Stimulated activated CD8-positive, alpha-beta memory T cell treated with anti-CD3 and anti-CD28 coated beads, Interleukin-4, amount 100 ng/mL, for 1 hour (primary cell): ENCODE measurements at places on chromosomes 6 and 20.

- no peak for DNase-seq
Observed at GRCh38 chr6:167855825-167856425, 29.2 kb downstream of the AFDN start.

- no peak for DNase-seq
Observed at GRCh38 chr6:157172830-157173536, 150.3 kb downstream of the TMEM242 start.

DNA sequence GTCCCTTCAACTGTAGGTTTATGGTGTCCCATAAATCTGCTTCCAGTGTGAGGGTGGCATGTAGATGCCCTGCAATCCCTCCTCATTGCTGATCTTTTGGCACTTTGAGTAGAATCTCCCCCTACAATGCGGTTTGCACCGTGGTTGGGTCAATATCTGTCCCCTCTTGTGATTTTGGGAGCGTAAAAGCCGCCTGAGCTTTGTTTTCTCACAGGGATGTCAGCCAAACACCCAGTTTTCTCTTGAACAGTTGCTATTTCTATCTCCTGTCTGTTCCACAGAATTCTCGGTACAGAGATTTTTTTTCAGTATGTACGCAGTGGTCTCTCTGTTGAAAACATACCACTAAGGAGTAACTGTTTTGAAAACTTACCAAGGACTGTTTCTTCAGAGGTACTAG, 21.8 kb downstream of the CDS2 start:
- DNase-seq, result no peak

GRCh38 chr6:89162047-89162371, 16.2 kb downstream of the PM20D2 start:
- no peak for DNase-seq

- DNase-seq, result no peak
Observed at GRCh38 chr6:50264995-50265571, 215.4 kb upstream of the DEFB112 start.

GRCh38 chr6:130252527-130253237, 29.9 kb upstream of the SAMD3 start:
- no peak for DNase-seq

GRCh38 chr20:36320261-36320897, 14.2 kb downstream of the DLGAP4 start:
- no peak for DNase-seq

- DNase-seq, result no peak
Observed at GRCh38 chr6:87724983-87725811, 23.2 kb upstream of the AKIRIN2 start.

DNA sequence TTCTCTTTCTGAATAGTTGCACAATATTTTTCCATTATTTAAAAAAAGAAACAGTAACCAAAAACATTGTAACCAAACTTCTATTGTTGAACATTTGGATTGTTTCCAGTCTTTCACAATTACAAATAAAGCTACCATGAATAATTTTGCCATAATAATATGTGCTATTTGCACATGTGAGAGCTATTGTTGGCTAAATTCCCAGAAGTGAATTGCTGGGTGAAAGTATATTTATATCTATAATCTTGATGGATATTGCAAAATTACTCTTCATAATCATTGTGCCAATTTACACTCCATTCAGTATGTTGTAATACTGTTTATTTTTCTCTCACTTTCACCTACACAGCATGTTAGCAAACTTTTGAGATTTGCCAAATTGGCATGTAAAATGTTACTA, 36.6 kb upstream of the SLC22A16 start:
- no peak for DNase-seq

DNA sequence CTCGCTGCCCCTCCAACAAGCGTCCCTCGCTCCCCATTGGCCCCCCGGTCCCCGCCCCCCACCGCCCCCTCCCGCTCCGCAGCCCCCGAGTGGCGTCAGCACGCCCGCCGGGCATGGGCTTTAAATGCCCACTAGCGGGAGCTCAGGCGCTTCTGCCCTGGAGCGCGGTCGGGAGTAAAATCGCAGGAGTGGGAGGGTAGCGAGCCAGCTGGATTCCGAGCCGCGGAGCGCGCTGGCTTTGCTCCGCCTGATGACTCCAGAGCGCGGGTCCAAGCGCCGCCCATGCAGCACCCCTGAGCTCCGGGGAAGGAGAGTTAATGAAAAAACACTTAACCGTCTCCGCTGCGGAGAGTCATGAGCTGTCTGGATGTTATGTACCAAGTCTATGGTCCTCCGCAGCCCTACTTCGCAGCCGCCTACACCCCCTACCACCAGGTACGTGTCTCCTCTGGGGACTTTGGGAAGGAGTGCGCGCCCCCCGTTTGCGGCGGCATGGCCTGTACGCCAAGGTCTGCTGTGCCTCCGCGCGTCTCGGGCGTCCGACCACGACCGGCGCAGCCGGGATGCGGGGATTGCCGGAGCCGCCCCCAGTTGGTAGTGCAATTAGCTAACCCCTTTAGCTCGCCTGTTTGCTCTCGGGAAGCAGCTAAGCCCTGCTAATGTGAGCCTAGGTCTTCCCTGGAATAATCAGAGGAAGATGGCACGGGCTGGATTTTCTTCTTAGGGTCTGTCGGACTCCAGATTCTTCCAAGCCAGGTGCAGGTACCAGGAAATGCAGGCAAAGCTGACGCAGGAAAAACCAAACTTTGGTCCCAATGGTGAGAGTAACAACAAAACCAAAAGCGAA, at the start of gene VGLL2:
Gene VGLL2 (plus strand): TSS at position 149 of the 847 bp plus-strand sequence. CDS start 206 bp downstream, at position 355.
- DNase-seq, result no peak

GRCh38 chr6:84847390-84848160, 83.2 kb upstream of the TBX18 start:
- no peak for DNase-seq

DNA sequence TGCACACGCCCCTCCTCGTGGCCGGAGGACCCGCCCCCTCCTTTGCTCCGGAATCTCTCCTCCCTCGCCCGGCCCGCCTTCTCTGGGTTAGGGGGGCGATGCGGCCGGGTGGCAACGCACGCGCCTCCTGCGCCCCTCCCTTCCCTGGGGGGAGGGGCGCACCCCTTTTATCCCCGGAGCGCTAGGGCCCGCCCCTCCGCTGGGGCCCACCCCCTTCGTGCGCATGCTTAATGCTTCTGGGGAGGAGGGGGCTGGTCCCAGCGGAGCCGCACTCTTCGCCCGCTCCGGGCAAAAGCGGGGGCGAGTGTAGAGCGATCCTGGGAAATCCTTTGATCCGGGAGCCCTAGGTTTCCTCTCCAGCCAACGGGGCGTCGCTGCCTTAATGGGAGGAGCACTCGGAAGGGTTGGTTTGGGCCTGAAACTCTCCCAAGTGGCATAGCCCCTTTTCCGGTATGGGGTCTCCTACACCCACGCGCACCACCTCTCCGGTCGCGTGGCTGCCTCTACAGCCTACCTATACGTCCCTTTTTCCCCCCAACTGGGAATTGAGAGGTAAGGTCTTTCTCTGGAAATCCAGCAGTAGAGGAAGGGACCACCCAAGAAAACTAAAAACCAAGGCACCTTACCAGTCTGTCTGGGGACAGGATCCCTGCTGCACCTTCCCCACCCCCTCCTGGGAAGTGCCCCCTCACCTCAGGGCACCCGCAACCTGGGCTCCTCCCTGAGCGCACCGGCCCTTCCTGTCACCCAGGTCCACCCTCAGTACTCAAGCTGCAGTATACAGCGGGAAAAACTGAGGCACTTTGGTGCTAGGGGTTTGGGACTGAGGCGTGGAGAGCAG, 2.1 kb downstream of the SOX12 start:
- peak; percentile 56 for DNase-seq

DNA sequence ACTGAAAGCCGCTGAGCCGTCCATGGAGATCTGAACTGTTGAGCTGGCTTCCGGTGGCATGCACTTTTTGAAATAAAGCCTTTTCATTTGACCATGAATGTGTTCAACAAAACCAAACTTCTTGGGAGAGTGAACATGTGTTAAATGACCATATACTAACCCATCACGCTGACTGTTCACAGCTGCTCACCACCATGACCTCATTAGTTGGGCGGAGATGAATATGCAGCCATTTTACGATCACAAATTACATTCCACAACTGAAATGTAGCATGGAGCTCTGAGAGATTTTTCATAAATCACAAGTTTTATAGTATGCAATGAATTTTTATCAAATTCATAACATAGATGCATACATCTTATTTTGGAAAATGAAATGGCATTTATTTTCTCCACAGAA, 4.2 kb downstream of the RAMACL start:
- no peak for DNase-seq

- no peak for DNase-seq
Observed at GRCh38 chr6:150230164-150230561, 87.3 kb downstream of the PPP1R14C start.

DNA sequence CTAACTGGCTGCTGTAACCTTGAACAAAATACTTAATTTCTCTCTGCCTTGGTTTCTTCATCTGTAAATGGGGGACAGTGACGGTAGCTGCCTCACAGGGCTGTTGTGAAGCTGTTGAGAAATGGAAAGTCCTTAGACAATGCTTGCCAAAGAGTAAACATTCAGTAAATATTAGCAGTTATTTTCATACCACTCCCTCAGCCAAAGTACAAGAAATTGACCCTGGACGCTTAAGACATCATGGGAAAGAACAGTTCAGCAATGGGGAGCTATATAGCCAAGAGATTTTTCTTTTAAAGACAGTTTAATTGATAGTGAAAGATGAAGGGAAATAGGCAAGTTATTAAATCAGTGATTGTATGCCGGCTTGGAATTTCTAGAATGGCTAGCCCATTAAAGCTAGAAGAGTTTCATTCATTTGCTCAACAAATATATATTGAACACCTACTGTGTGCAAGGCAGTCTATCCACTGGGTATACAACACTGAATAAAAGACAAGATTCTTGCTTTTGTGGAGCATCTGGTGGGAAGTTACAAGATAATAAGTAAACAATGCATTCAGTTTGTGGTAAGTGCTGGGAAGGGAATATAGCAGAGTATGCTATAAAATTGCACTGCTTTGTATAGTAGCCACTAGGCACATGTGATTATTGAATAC, 2.0 kb downstream of the CTNNBL1 start:
- DNase-seq, result no peak

DNA sequence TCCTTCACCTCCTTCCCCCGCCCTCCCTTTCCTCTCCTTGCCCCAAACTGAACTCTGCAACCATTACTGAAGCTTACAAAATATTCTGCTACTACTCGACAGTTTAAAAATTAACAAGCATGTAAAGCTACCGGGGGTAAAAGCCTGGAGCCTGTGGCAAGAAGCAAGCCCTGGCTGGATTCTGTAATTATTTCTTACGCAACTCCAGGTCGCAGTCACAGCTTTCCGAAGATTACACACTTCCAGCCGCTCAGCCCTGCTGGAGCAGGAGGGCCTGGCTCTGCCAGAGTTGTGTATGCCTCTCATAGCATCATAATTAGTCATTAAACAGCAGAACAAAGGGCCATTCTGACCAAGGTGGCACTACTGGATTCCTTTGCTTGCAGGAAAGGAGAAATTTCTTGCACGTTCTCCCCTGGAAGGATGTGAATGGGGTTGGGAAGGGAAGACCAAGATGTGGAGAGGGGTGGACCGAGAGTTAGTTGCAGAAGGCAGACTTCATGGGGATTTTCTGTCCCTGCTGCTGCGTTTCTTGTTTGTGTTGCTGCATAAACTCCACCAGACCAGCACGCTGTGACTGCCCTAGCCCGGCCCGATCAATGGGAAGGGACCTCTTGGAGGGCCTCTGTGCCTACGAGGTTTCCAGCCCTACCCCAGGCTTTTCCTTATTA, 23.6 kb downstream of the FOXQ1 start:
- DNase-seq, result no peak

DNA sequence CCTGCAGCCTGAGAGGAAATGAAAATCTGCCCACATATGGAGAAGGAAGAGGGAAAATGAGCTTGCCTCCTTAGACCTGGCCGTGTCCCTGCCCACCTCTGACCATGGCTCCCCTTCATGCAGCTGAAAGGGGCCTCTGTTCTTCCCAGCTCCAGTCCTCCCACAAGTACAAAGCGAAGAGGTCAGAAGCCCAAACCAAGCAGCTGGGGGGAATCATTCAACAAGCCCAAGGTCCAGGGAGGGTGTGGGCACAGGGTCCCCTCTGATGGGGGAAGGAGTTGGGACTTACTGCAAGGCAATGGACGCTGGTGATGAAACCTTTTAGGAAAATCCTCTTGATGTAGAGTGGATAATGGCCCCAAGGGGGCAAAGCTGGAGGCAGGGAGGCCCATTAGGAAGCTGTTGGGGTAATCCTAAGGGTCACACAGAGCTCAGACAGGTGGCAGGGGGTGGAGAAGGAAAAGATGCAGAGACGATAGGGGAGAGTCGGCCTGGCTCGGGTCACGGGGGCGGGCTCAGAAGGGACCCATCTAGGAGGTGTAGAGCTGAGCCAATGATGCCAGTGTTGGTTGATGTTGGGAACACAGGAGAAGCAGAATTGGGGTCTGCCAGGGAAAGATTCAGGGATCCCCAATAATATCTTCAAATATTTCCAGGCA, 16.1 kb upstream of the GRM4 start:
- no peak for DNase-seq

DNA sequence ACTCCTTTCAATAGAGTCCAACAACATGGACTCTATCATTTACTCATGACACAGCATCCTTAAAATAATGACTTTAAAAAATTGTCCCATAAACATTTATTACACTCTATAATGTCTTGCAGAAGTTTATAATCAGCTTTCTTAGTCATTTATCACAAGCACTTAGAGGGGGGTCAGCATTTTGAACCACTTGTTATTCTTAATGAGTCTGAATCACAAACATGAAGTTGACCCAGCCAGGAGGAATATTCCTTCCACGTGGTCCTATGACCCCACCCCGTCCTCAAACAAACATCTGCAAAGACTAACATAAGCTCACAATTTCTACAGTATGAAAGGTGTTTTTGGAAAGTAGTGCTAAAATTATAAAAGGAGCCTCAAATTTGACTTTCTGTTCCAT, 91.1 kb downstream of the MTFR2 start:
- DNase-seq, result no peak

DNA sequence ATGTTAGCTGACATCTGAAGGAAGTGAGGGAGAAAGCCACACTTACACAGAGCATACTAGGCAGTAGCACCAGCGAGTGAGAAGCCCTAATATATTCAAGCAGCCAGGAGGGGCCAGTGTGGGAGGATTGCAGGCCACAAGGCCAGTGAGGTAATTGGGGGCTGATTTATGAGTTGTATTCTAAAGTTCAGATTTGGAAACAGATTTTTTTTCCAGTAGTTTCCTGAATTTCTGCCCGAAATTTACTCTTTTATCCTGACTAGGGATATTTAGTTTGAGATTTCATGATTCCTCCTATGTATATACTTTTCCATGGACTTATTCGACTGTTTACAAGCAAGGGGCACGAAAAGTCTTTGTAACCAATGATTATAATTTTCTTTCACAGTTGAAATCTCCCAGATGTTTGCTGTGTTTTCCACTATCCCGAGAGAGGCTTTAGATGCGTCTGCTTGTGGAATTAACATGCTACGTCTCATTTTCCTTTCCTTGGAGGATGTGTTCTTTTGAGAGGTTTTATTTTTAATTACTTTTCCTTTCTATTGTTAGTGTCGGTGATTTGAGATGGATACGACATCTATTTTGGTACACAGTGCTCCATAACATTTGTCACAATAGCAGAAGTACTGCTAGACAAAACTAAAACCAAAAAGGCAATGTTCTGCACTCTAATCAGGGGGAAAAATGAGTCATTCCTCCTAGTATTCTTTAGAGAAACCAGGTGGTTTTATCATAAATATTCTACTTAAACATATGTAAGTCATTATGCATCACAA, 356.3 kb upstream of the HSF2 start:
- no peak for DNase-seq
